CD4-positive, alpha-beta T cell treated with Interleukin-4 for 4 hours (primary cell): ENCODE measurements at places on chromosomes 4 and X.

DNA sequence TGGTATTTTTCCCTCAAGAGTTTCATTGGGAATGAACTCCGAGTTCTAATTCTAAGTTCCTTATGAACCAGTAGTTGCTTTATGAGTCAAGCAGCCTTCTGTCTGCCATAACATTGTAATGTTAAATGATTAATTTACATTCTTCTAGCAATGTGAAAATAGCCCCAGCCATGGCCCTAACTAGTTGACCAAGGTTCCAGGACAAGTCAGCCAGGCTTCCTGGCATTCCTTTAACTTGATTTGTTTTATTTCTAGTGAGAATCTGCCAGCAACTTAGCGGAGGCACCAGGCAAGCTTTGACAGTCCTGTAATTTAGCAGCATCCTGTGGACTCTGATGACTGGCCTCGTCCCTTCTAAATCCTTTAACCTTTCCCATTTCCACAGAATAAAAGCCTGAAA lies 69.0 kb downstream of the GLRA2 start:
- no peak for DNase-seq

- no peak for DNase-seq
These were observed 122.2 kb downstream of the UBE2K start for GRCh38 chr4:39820186-39820585.

DNA sequence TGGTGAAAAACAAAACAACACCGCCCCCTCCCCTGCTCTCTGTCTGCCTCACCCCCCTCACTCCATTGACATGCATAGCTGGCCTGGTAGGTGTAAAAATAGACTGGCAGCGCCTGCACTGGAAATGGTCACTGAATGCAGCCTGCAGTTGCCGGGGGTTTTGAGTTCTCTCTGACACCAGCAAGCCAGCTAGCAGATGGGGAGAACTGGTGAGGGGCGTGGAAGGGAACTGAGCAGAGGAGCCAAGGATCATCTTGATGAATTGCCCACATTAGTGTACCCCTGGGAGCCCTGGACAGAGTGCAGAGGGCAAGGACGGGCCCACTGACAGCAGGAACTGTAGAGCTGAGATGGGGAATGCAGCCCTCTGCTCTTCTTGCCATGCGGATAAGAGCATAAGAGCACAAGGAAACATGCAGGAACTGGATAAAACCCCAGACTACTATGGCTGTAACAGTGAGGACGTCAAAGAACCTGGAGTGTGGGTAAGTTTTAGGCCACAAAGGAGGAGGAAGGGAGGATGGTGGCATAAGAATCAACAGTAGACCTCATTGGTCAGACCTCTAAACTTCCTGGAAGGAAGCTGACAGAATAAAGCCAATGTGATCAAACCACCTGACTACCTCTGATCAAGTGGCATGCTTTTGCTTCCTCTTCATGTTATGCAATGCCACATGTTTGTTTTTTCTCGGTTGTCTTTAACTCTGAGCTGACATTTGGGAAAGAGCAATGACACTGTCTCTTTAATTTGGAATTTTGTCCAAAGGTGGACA lies 96.3 kb downstream of the ANK2 start:
- DNase-seq, result no peak

- DNase-seq, result no peak
These were observed 1112.1 kb downstream of the RPA4 start for GRCh38 chrX:97995834-97996233.

GRCh38 chr4:1396806-1397455 lies 9.3 kb downstream of the NKX1-1 start:
- no peak for DNase-seq

DNA sequence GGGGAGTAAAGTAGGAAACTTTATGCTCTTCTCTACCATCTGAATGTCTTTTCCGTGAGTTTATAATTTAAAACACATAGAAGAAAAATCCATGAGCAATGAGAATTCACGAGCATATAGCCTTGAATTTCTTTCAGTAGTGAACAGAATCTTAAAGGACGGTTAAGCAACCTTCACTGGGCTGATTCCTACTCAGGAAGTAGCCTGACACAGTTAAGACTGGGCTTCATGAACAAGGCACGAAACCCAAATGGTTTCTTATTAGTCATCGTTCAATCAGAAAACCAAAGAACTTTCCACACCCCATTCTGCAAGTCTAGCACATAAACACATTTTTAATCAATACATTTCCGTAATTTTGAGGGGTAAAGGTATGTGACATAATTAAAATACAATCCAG lies 95.8 kb downstream of the SH3KBP1 start:
- peak; percentile 70 for DNase-seq

- no peak for DNase-seq
These were observed 355.9 kb upstream of the EDA2R start for GRCh38 chrX:66994729-66995128.
